ENCODE measurements at places on chromosomes 16 and 17.
A peak's percentile ranks its signal among the peaks of the same experiment; 100 is the strongest.

DNA sequence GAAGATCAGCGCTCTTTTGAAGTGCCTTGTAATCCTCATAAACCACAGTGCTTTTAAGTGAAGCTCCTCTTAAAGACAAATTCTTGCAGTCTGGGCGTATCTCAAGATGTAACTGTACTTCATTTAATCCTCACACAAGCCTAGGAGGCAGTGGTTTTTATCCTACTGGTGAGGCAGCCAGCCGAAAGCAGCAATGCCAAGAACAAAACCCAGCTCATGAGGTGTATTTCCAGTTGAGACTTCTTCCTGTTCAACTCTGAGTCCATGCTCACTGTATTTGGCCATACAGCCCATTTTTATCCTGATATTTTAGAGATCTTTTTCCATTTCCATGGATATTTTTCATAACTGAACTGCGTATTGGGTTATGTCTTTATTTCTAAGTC, 13.7 kb downstream of the CTRB2 start:
- no peak for DNase-seq

GRCh38 chr17:68812876-68813584, 142.2 kb downstream of the ABCA8 start:
- peak; percentile 49 for DNase-seq

- DNase-seq, result no peak
These were observed 25.3 kb upstream of the PRM1 start for GRCh38 chr16:11306381-11306780.

GRCh38 chr16:55622272-55622671, 33.5 kb upstream of the SLC6A2 start:
- no peak for DNase-seq

DNA sequence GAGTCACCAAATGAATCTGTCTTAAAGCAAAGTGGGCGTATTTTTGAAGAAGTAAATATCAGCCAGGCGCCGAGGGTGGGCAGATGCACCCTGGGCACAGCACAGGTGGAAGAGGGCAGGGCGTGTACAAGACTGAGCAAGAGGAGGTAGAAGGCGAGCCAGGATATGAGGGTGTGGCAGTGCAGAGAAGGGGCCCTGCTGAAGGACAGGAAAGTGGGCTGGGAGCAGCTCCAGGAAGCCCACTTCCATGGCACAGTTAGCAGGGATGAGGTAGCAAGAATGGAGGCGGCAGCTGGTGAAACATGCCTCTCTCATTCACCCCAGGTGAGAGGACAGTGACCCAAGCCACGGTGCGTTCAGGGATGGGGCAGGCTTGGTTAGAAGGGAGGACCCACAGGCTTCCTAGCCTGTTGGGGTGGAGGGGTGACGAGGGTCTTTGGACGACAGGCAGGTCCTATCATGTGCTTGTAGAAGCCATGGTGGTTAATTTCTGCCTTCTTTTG, 149.3 kb downstream of the CLEC16A start:
- no peak for DNase-seq

DNA sequence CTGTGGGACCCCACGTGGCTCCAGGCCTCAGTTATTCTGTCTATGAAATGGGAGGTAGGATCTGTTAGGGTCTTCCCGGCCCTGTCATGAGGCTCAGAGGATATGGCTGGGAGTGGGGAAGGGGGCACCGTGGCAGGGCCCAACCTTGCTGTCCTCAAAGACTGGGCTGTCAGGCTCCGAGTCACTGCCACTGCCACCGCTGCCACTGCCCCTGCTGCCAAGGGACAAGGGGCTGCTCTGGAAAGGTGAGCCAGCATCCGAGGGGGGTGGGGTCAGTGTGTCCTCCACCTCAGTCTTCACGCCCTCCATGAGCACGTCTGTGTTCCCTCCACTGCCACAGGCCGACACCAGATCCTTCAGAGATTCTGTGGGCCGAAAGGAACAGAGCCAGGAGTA, 19.2 kb downstream of the SREBF1 start:
- no peak for DNase-seq

DNA sequence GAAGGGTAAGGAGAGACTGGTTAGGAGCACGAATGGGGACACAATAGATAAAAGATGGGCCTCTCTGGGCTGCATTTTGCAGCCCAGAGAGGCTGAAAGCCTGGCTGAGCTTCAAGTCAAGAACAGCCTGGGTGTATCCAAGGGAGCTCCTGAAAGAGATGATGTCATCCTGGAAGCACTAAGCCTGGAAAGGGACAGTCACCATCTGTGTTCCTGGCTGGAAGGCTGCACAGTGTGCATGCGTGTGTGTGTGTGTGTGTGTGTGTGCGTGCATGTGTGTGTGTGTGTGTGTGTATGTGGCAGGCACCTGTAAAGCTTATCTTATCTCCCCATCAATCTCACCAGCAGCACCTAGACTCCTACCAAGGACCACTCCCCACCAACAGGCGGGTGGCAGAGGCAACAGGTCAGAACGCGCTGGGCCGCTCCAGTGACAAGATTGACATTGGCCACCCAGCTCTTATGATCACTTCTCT, 44.1 kb downstream of the COG7 start:
- peak; percentile 86 for DNase-seq

GRCh38 chr17:75442168-75443103, 14.0 kb upstream of the TMEM94 start:
- no peak for DNase-seq

- DNase-seq, result peak; percentile 94
These were observed 79.0 kb downstream of the RPA1 start for GRCh38 chr17:1908699-1909309.

DNA sequence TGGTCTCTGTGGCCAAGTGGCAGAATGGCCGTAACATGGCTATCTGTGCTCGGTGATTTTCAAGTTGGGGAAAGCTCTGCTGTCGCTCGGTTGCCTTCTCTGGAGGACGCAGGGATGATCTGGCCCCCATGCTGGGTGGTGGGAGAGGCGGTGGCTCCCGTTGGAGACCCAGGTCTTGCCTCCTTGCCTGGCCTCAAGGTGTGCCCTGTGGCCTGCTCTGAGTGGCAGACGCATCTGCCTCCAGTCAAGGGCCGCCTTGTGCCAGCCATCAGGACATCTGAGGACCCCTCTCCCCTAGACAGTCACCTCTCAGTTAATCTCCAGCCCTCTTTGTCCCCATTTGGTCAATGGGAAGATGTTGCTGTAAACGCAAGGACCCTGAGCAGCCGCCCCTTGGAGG, 165.9 kb downstream of the CCDC182 start:
- no peak for DNase-seq

- DNase-seq, result no peak
These were observed 13.6 kb downstream of the UBFD1 start for GRCh38 chr16:23570992-23571632.

GRCh38 chr17:59506894-59507726, 58.3 kb upstream of the DHX40 start:
- no peak for DNase-seq

- no peak for DNase-seq
These were observed 1135.3 kb upstream of the CDH8 start for GRCh38 chr16:63171545-63171944.

- no peak for DNase-seq
These were observed 5.9 kb upstream of the JPT1 start for GRCh38 chr17:75160211-75160610.

- no peak for DNase-seq
These were observed 19.0 kb downstream of the USP32 start for GRCh38 chr17:60372790-60373483.

DNA sequence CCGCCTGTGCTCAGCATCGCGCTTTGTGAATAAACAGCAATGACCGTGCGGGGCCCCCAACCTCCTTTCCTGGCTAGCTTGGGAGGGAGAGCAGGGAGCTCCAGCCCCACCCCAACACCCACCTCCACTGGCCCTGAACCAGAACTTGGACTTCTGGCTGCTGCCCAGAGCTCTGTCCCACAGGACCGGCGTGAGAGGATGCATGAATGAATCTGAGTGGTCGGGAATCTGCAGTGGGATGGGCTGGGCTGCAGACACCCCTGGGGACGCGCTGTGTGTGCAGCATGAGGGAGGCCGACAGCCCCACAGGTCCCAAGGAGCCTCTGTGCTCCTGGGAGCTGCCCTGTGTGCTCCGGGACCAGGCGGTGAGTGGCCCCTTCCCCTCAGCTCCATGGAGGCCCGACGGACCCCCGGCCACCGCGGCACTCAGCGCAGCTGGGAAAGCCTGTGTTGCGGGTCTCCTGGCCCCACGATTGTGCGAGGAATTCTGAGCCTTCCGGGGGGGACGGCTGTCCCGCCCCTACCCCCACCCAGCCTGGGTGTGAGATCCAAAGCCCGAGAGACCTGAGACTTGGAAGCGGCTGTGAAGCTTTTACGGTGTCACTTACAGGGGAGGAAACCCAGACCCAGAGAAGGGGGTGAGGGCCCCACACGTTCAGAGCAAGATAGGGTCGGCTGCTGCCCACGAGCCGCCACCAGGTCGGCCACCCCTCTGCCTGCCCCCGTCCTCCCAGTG, 5.4 kb downstream of the PIEZO1 start:
- DNase-seq, result no peak

DNA sequence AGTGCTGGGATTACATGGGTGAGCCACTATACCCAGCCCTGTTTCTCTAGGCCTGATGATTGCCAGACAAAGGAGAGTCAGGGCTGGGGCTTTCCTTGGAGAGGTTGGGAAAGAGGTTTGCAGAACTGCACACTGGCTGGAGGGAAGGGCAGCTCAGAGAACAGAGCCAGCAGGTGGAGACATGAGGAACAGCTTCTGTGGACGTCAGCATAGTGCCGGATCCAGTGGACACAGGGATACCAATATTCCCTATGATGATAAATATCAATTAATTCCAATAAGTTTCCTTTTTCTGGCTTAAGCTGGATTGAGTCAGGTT, 43.2 kb upstream of the SCNN1B start:
- DNase-seq, result no peak

All from brain (organoid and tissue), 16 donors.